ENCODE measurements at places on chromosomes 5 and 9. TPM values are rescaled to one million over a fixed set of nuclear protein-coding genes. Genes with fewer than 3 reads are reported as not detected.

DNA sequence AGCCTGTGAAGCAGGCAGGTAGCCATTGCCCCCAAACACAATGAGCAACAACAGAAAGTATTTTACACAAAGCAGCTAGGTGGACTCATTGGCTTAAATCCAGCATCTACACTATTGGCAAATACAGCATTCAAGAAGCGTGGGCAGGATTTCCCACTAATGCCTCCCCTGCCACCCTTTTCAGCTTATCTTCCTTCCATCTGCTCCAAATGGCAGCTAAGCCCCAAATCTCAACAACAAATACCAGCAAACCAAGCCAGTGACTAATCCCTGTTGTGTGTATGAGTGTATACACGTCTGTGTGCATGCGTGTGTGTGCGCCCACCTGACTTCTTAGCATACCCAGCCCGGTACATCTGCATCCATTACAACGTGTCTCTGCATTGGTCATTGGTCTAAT is 151.2 kb upstream of the WWC1 start:
- DNase-seq = no peak

- no peak for DNase-seq
Measured at GRCh38 chr5:154190595-154191304, at the start of gene GALNT10. TSS of gene GALNT10 (plus strand) at chr5:154190733. CDS start at chr5:154190867, 134 bp downstream.

UAP1L1 gene
- 109 TPM for total RNA-seq

GRCh38 chr5:139046551-139046950 is 151.6 kb downstream of the SIL1 start:
- DNase-seq = peak; percentile 18

INSL6 gene
- total RNA-seq = not detected

DNA sequence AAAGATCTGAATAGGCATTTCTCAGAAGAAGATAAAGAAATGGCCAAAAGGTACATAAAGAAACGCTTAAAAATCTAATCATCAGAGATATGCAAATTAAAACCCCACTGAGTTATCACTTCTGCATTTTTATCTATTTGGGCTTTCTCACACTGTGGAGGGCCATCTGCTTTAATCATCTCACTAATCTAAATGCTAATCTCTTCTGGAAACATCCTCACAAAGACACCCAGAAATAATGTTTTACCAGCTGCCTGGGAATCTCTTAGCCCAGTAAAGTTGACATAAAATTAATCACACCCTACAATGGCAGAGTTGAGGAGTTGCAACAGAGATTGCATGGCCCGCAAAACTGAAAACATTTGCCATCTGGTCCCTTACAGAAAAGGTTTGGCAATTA is 407.9 kb upstream of the CYLC2 start:
- no peak for DNase-seq

DNA sequence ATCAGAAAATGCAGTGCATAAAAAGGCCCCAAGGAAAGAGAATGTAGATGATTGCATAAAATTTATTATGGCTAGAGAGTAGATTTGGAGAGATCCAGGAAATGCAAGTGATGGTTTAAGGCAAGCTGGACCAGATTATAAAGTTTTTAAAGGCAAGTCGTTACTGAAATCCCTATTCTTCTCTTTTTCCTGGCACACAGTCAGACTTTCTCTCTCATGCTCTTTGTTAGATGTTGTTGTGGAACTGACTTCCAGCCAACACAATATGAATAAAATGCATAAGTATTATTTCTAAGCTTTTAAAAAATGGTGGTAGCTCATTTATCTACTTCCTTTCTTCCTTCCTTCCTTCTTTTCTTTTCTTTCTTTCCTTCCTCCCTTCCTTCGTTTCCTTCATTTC is 1085.4 kb upstream of the CDH6 start:
- no peak for DNase-seq

- no peak for DNase-seq
Measured at GRCh38 chr9:69885931-69886330, 65.3 kb downstream of the CFAP95 start.

GRCh38 chr9:112844771-112845542 is 45.7 kb downstream of the SLC46A2 start:
- DNase-seq = peak; percentile 59
